ENCODE measurements at places on chromosomes 2 and 18. TPM values are rescaled to one million over a fixed set of nuclear protein-coding genes. Genes with fewer than 3 reads are reported as not detected.

Gene ANKRD62
- not detected for total RNA-seq

Gene HOXD12
- not detected for total RNA-seq

Gene UGT1A1
- total RNA-seq = not detected

Gene MPHOSPH10
- total RNA-seq = 18.1 TPM

Gene ABCG5
- total RNA-seq = not detected

Gene UPP2
- not detected for total RNA-seq

Gene ANKRD23
- 1.00 TPM for total RNA-seq

Gene ACOXL
- total RNA-seq = not detected

Gene TSN
- 30.9 TPM for total RNA-seq

Gene SCG2
- total RNA-seq = 3.3 TPM

Gene TUBA4B
- not detected for total RNA-seq

Gene TUBA3D
- not detected for total RNA-seq

Gene CABYR
- 3.6 TPM for total RNA-seq

Gene MARCHF4
- 0.28 TPM for total RNA-seq

Gene SERPINB3
- not detected for total RNA-seq

Gene GALNT14
- total RNA-seq = not detected

Gene CNGA3
- not detected for total RNA-seq

Gene BOLL
- total RNA-seq = not detected

Gene MIB1
- total RNA-seq = 55.6 TPM

Gene NEB
- 0.18 TPM for total RNA-seq

Gene IL36A
- total RNA-seq = not detected

Gene ZC3H6
- total RNA-seq = 3.4 TPM

Gene CROCC2
- total RNA-seq = 0.14 TPM

Gene ALPG
- total RNA-seq = not detected
